ENCODE measurements at places on chromosomes 16 and 17.

GRCh38 chr17:13635951-13636350 lies 34.2 kb upstream of the HS3ST3A1 start:
- no peak for DNase-seq

DNA sequence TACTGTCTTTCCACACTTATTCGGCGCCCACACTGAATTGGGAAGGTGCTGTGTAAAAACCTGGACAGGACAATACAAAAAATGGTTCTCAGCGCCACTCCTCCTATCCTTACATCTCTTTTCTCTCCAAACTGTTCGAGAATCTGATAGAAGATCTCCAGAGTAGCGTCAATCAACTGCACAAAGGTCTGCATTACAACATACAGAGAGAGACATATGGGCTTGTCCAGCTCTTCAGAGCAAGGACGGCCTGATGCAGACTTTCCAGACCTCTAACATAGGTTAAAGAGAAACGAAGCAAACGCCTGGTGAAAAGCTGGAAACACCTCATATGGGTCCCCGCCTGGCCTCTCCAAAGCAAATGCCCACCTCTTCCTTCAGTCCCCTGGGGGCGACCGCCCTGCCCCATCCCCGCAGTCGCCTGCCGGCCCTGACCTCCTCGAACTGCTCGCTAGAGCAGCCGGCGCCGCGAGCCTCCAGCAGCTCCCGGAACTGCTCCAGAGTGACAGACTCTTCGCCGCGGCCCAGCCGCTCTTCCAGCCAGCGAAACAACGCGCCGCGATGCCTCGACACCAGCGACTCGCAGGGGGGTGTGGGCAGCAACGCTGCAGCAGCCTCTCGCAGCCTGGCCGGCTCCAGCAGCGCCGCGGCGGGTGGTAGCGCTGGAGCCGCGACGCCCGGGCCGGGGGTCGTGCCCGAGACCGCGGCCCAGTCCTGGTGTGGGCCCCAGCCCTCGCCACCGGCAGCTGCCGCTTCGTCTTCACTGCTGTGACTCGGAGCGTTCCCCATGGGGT lies 526 bp downstream of the ZZEF1 start:
- peak; percentile 50 for DNase-seq

GRCh38 chr16:8103649-8104289 lies 486.5 kb downstream of the TMEM114 start:
- DNase-seq = no peak

DNA sequence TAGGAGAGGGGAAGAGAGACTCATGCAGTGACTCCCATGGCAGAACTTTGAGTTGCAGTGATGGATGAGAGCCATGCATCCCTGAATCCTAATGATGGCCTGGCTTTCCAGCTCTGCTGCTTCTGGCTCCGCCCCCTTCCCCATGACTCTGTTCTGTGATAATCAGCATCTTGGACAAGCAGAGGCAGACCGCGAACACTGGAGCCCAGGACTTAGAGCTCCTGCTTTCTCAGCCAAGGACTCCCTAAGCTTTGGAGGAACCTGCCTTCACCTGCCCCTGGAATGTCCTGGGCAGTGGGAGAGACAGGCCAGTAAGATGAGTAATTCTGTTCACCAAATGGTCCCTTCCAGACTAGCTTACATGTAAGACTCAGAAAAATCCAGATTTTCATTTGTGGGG lies 12.5 kb downstream of the CCDC92B start:
- DNase-seq = no peak

DNA sequence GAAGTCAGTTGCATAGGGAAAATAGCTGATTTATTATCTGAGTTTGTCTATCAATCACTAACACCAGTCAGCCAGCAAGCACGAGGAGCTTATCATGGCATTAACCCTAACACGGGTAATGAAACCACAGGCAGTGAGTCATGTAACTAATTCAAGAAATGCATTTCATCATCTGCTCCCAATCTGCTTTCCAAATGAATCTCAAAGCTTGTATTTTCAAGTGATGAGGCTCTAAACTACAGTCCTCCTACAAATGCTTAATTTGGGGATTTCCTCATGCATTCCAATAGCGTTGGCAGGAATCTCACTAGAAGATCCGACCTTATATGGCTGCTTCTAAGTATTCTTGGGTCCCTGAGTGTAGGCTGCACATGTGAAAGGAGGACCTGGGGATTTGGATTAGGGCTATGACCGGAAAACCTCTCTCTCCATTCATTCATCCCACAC lies 118.4 kb upstream of the HSBP1 start:
- no peak for DNase-seq

- DNase-seq = no peak
Measured at GRCh38 chr17:67718325-67718941, 697 bp downstream of the NOL11 start.

DNA sequence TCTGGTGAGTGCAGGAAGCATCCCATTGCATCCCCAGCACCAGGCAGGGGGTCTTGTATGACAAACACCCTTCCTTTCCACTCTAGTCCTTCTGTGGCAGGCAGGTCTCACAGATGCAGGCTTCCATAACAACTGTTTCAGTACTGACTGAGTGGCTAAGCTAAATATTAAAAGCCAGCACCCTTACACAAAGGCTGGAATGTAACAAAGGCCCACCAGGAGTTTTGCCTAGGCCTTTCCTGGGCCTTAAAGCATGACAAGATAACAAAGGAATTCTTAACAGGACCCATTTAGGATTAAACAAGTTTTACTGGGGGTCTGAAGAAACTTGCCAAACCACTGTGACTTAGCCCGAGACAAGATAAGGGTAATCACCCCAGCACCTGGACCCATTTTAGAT lies 228.9 kb upstream of the RPL38 start:
- no peak for DNase-seq

- DNase-seq = no peak
Measured at GRCh38 chr16:21033264-21033663, 117.4 kb downstream of the DNAH3 start.

DNA sequence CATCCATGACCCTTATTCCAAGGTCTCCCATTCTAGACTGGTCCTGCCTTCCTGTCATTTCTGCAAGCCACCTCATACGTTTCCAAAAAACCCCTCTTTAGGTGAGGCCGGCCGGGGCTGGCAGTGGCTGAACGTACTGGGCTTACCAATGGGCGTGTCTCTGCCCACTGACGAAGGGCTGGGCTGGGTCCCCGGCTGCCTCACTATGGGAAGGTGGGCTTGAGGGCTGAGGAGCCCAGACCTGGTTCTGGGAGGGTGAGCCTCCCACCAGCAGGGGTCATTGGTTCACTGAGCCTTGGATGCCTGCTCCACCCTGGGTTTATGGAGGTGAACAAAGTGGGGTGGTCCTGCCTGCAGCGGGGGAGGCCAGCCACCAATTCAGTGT lies 19.9 kb downstream of the KDM8 start:
- DNase-seq = no peak

GRCh38 chr16:23128056-23128455 lies 21.2 kb downstream of the USP31 start:
- no peak for DNase-seq

GRCh38 chr17:676060-676700 lies 38.5 kb downstream of the VPS53 start:
- DNase-seq = no peak

DNA sequence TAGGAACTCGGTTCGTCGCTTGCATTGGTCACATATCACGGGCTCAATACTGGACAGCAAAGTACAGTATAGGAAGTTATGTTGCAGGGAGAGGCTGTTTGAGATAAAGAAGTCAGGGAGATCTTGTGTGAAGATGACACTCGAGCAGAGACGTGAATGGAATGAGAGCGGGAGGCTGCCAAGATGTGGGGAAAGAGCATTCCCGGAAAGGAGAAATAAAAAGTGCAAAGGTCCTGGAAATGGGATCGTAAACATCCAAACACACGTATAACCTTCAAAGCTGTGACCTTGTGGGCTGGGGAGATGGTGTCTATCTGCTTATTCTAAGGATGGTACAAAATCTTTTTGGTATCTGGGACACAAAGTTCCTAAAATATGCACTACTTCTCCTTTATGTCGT lies 43.0 kb upstream of the MYOCD start:
- no peak for DNase-seq

GRCh38 chr16:81676883-81677737 lies 102.0 kb upstream of the PLCG2 start:
- no peak for DNase-seq

GRCh38 chr17:43562679-43563599 lies 16.8 kb upstream of the ETV4 start:
- DNase-seq = no peak

DNA sequence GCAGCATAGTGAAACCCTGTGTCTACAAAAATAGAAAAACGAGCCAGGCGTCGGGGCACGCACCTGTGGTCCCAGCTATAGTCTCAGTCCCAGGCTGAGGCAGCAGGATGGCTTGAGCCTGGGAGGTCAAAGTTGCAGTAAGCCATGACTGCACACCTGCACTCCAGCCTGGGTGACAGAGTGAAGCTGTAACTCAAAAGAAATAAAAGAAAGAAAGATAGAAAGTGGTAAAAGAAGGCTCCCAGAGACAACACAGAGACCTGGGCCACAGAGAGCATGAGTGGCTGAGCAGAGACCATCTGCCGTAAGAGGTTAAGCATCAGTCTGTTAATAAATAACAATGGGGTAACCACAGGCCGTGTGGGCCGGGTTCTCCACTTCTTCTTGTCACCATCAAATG lies 15.3 kb upstream of the HEXD start:
- no peak for DNase-seq

- no peak for DNase-seq
Measured at GRCh38 chr17:73302189-73302588, 9.6 kb downstream of the CDC42EP4 start.

DNA sequence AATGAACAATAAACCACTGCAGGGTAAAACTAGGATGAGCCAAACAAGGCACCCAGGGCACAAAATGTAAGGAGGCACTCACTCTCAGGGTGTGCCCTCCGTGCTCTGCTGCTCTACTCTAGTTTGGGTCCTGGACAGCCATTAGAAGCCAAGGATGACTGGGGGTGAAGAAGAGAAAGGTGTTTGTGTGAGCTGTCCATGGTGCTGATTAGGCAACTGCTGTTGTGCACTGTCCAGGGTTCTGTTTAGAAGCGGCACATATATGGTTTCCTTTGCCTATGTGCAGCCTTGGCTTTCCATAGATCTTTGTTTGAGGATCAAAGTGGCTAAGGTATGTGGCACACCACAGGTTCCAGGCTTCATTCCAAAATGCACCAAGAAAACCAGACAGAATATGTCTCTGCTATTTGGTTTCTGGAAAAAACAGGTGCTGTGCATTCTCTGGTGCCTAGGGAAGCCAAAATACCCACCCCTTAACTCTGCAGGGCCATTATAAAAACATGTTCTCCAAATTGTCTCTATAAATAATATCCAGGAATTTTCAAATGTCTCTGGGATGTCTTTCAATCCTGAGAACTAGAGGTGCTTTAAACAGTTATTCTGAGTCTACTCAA lies 123.5 kb downstream of the CBLN1 start:
- DNase-seq = no peak

DNA sequence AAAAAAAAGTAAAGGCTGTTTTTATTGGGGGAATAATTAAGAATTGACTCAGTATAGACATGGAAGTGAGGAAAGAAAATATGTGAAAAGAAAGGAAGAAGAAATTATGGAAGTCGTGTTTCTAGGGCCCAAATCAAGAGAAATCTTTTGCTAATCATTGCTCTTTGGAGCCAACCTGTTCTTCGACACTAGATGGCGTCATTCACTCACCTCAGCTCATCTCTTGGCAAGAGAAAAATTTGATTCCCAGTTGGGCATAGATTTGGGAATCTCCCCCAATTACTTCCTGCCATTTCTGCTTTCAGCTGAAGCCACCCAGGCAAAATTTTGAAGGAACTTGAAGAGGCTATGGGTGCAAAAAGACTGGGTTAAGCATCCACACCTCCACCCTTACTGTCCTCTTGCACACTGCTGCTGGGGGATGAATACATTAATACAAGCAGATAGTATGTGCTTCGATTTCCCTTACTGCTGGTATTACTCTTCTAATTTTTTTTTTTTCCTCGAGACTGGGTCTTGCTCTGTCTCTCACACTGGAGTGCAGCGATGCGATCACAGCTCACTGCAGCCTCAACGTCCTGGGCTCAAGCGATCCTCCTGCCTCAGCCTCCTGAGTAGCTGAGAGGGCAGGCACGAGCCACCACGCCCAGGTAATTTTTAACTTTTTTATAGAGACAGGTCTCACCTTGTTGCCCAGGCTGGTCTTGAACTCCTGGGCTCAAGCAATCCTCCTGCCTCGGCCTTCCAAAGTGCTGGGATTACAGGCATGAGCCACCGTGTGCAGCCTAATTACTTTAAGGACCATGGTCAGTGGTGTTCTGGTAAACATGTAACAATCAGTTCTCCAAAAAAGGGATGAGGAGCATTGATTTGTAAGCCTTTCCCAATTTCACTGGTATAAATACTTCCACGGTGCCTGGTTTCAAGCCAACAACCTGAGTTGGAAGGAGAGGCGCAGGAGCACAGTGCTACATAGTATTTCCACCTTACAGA lies 13.5 kb downstream of the PSMD7 start:
- DNase-seq = no peak

DNA sequence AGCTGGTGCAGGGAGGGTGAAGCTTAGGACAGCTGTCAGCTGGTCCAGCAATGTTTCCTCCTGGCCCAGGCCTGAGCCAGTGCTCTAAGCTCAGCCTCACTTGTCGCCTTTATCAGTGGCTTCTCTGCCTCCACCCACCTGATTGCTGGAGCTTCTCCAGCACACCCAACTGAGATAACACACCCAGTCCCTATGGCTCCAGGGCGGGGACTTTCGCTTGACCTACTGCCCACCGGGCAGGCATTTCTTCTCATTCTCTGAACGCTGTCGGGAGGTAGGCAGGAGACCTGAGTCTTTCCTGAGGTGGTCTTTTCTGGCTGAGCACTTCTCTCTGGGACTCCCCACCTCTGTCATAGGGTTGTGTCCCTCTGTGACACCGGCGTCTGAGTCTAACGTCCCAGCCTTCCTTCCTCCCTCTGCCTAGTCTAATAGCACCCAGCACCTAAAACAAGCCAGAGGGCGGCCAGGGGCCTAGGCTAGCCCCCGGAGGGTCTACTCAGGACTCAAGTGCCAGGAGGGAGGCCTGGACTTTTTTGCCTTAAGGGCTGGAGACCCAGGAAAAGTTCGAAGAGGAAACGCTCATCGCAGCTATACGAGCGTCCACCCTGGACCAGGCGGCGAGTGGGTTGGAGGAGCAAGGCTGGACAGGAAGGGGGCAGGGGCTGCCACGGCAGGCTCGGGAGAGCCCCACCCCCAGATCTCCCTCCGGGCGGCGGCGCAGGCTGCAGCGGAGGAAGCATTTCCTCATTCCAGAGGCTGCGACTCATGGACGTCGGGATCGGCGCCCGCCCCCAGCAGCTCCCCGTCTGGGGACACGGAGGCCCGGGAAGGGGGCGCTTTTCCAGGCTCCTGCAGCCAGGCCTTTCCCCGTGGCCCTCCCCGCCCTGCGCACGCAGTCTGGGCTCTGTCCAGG lies 756 bp downstream of the TAX1BP3 start:
- DNase-seq = no peak

- DNase-seq = no peak
Measured at GRCh38 chr16:87202346-87202745, 114.8 kb downstream of the C16orf95 start.

Data from naive thymus-derived CD4-positive, alpha-beta T cell (primary cell).